ENCODE measurements at places on chromosomes 4 and X.

DNA sequence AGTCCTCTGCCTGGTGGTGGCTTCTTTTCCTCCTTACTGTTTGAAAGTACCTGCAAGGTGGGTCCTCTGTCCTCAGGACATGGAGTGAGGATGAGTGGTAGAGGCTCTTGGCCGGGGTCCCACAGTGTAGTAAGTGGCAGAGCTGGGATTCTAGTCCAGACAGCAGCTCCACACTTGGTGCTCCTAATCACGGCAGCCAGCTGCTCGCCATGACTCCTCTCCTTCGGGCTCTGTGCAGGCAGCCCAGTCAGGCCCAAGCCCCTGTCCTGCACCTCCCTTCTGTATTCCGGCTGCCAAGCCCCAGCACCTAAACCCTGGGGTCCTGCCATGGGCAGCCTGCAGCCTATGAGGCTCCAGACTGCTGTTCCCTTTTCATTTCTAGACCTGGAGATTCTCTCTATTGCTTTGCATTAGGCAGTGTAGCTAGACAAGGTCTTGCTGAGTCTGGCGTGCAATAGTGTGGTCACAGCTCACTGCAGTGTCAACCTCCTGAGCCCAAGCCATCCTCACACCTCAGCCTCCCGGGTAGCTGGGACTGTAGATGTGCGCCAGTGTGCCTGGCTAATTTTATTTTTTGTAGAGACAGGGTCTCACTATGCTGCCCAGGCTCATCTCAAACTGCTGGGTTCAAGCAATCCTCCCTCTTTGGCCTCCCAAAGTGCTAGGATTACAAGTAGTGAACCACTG is 24.9 kb downstream of the NSD2 start:
- DNase-seq, result no peak

- no peak for DNase-seq
These were observed 32.5 kb downstream of the MAN2B2 start for GRCh38 chr4:6607368-6608055.

GRCh38 chr4:5797866-5798265 is 86.9 kb downstream of the EVC start:
- no peak for DNase-seq

DNA sequence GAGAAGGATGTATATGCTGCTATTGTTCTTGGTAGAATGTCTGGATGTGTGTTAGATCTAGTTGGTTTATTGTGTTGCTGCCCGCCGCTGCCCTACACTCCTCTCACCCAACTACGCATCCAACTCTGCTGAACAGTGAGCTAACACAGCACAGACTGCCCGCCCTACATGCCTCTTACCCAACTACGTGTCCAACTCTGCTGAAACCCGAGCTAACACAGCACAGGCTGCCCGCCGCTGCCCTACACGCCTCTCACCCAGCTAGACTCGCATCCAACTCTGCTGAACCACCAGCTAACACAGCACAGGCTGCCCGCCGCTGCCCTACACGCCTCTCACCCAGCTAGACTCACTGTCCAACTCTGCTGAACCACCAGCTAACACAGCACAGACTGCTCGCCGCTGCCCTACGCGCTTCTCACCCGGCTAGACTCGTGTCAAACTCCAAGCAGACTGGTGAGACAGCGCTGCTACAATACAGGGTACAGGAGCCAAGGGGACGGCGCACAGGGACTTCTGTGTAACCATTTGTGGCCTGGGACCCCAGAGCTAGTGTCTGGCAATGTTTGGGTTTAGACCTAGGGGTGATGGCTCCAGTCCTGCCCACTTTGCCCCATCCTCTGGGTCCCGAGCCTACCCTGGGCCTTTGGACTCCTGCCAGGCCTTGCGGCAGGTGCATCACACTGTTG is 11.6 kb upstream of the CTBP1 start:
- DNase-seq, result no peak

DNA sequence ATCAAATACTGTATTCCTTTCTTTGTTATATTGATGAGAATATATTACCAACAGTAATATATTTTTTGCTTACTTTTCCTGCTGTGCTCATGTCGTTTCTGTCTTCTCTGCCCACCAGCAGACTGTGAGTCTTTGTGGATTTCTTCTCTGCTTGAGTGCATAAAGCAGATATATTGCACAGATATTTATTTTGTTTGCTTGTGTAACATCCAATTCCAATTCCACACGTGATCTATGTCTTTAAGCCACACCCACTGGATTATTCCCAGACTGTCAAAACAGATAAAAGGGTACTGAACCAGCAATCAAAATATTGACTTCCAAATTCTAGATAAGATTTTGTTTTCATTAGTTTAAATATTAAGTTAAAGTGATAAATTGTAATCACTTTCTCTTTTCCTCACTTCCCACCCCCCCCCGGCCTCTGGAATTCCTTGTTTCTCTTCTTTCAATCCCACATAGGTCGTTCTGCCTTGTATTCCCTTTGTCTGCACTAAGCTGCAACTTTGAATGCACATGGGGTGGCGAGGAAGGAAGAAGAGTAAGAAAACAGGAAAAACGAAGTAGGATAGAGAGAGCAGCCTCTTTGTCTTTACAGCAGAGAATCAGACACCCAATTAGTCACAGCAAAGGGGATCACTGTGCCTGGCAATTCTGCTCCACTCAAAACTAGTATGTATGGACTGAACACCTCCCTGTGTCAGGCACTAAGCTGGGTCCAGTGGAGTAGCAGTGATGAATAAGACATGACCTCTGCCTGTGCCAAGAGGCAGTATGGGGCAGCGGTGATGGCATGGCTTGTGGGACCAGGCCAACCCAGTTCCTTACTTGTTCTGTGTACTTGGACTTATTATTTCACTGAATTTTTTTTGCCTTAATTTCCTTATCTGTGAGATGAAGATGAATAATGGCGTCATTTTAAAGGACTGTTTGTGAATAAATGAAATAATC is at the start of gene ADH1B:
ADH1B (minus strand) TSS at position 161 of the 951 bp plus-strand sequence; CDS start at position 91, 70 bp downstream.
- DNase-seq, result no peak

DNA sequence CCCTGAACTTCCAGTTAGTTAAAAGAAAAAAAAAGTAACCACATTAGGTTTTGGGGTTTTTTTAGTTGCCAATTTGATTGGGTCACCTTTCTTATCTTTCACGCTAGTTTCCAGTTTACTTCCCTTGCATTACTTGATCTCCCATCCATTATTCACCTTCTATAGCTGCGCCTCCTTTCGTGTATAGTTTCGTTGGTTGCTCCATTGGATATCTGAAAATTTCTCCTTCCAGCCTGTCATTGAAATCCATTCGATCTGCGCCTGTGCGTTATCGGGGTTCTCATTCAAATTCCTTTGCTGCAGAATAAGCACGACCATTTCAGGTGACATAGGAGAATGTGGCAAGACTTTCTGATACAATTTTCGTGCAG is 764 bp downstream of the TRAPPC11 start:
- DNase-seq, result no peak

- no peak for DNase-seq
These were observed 1981.9 kb upstream of the TENM3 start for GRCh38 chr4:180261346-180261745.

GRCh38 chr4:186118582-186118981 is 14.1 kb downstream of the FAM149A start:
- no peak for DNase-seq

- DNase-seq, result no peak
These were observed 78.8 kb upstream of the PRPS1 start for GRCh38 chrX:107549504-107549903.

DNA sequence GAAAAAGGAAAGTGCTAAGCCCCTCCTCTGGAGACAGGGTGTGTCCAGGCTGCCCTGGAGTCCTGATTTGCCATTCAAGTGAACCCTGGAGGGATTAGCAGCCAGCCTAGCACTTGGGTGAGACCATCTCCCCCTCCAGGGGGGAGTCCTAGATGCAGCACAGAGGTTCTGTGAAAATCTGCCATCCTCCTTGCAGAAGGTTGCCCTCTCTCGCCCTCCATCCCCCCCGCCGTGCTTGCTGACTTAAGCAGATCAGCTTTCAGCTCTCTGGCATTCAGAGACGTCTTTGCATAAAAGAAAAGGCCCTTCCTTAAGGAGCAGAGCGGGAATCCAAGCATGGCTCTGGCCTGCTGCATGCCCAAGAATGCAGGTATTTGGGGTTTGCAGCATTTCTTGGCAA is 102.1 kb upstream of the SCML1 start:
- DNase-seq, result no peak

Data from stimulated activated CD4-positive, alpha-beta T cell treated with anti-CD3 and anti-CD28 coated beads, TNF-alpha, amount 100 ng/mL, for 1 hour (primary cell).